HT-29 (cell line): ENCODE measurements at places on chromosomes 2 and 18.
A peak's percentile ranks its signal among the peaks of the same experiment; 100 is the strongest.

DNA sequence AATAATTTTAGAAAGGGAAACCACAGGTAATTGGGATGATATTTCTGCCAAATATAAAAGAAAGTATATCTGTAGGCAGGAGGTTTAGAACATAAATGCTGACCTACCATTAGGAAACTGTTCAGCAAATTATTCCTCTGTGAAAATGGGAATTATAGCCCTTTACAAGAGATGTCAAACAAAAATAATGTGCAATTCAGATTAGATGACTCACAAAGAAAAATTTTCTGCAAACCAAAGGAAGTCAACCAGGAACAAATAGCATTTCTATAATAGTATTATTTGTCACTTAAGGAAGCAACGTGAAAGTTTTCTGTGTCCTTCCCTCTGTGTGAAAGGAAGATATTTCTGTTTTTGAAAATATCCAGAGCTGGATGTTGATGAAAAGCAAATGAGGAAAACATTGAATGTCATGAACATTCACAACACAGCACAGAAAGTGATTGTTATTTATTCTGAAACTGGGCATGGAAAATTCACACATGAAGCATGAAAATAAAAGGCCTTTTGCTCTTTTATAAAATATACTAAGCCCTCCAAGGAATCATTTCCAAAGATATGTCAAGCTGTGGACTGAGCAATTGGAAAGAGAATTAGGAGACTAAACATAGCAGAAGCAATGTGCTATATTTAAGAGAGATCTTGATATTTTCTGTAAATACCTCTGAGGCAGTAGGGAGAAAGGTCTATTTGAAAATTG, 57.9 kb upstream of the SPHKAP start:
- DNase-seq, result no peak

- DNase-seq, result no peak
These were observed 31.4 kb upstream of the B3GNT7 start for GRCh38 chr2:231364061-231364460.

DNA sequence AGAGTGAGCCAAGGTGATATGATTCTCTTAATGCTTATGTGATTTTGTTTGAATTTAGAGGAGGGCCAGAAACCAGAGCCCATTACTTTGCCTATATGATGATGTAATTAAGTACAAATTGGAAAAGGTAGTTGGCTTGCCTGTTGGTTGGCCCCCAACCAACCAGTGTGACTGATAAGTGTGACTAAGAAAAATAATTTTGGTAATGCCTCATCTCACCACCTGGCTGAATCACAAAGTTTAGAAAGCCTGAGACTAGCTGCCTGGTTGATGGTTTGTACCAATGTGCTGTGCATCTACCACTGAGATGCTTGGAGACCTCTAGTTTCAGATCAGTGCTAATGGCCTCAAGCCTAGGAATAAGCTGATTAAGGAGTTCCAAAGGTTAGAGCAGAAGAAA, 338.7 kb downstream of the CDH2 start:
- no peak for DNase-seq

- DNase-seq, result no peak
These were observed 19.5 kb downstream of the CIB4 start for GRCh38 chr2:26621469-26622199.

- DNase-seq, result no peak
These were observed 9.8 kb downstream of the NRP2 start for GRCh38 chr2:205692104-205692503.

DNA sequence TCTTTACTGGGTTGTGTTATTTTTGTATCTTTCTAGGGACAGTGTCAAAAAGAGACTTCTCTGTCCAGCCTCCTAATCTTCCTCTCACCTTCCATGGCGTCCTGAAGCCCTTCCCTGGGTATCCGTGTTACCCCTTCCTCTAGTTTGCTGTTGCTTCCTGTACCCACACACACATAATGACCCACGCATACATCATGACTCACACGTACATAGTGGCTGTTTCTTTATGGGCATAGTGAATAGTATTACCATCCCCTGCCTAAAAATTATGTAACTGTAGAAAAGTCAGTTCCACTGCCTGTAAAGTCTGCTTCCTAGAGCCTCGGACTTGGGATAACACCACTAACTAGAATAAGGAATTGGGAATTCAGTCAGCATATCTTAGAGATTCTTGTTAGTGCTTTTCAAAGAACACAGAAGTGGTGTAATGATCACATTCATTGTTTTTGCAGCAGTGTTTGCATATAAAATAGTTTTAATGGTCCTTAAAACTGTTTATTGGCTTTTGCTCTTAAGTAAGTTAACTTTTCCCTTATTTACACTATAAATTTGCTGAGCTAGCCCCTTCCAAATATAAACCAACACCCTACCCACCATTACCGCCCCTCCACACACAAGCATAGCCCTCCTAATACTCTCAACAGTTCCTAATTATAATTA, 308.4 kb upstream of the RAB12 start:
- no peak for DNase-seq

- DNase-seq, result peak; percentile 52
These were observed 293.1 kb upstream of the ID2 start for GRCh38 chr2:8388781-8389180.

- peak; percentile 21 for DNase-seq
These were observed 445 bp downstream of the C1GALT1C1L start for GRCh38 chr2:43675646-43676321.

DNA sequence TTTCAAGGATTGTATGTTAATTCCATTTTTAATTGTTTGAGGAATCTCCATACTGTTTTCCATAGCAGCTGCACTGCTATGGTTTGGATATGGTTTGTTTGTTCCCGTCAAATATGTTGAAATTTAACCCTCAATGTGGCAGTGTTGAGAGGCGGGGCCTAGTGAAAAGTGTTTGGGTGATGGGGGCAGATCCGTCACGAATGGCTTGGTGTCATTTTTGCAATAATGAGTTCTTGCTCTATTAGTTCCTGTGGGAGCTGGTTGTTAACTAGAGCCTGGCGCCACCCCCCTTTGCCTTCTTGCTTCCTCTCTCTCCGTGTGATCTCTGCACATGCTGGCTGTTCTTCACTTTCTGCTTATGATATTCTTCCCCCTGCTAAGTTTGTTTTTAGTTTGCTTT, 71.4 kb upstream of the LDLRAD4 start:
- DNase-seq, result no peak

DNA sequence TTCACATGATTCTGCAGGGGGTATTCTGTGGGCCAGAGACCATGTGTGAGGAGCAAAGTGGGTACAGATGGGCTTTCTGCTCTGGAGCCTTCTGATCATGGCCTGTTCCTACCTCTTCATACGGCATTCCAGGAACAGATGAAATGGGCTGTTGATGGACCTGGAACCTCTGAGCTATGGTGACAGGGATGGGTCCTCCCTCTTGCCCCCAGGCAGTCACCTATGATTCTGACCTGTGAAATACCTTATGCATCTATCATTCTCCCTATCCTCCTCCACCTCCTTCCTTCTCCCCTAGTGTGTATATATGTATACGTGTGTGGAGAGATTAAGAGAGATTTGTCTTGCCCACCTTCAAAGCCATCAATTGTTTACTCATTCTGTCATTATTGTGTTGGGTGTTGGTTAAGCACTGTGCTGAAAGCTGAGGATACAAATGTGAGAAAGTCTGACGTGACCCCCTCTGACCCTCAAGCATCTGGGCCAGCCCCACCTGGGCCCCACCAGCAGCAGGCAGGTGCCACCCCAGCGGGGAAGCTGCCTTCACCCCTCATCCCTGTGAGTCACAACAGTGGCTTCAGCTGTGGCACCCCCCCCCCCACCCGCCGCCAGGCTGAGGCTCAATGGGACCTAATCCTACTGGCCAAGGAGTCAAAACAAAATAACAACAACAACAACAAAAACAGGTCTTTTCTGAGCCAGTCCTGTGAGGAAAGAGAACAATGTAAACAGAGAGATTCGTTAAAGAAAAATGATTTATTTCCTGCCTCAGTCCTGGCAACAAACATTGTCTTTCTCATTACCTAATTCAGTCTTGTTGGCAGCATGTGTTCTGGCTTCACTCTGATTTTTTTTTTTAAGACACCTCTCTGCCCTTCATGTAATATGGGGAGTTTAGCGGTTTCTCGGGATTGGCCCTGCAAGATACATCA, 103.8 kb upstream of the CDC42EP3 start:
- no peak for DNase-seq

DNA sequence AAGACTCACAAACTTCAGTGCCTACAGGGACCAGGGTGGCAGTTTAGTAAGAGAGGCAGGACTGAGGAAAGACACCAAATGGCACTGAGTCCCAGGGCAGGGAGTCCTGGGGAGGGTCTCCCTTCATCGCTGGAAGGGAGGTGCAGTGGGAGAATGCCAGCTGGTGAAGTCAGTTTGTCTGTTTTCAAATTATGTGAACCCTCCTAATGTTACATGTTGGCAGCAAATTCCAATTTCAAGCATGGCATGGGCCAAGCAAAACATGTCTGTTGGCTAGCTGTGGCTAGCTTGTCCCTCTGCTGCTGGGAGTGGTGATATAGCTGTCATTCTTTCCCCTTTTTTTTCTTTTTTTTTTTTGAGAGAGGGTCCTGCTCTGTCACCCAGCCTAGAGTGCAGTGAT, 55.9 kb upstream of the HAAO start:
- no peak for DNase-seq

- no peak for DNase-seq
These were observed 131.2 kb downstream of the NUP35 start for GRCh38 chr2:183255411-183255810.

- no peak for DNase-seq
These were observed 6.8 kb upstream of the GAL3ST2 start for GRCh38 chr2:241769819-241770184.

DNA sequence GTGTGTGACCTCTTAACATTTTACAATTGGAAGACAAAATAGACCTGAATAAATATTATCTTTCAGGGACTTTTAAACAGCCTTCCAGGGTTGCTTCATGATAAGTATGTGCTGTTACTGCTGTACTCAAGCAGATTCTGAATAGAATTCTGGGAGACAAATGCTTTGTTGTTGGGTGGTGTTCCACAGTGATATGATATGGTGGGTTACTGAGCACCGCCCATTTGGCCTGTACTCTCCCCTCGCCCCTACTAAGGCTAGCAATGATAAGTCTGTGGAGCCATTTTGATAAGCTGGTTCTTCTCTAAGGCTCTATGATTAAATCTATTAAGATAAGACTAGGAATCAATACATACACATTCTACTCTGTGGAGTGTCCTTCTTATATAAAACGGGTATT, 89.8 kb upstream of the ITGA4 start:
- no peak for DNase-seq

DNA sequence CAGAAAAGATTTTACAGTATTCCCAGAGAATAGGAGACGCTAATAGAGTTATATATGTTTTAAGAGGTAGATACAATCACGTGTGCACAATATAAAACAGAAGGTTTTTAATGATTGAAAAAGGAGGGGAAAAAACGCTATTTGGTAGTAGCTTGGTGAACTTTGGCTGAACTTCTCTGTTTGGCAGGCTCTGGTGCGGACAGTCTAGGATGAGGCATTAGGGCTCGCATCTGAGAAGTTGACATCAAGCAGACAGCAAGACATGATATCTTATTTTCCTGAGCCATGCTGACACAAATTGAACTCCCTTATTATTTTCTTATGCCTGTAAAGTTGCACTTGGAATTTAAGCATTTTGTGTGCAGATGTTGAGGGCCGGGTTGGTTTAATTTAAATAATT, 176.6 kb downstream of the EN1 start:
- no peak for DNase-seq

GRCh38 chr2:149044500-149044899, 6.0 kb downstream of the LYPD6B start:
- DNase-seq, result no peak

GRCh38 chr18:75125382-75126331, 83.3 kb downstream of the PTGR3 start:
- no peak for DNase-seq

DNA sequence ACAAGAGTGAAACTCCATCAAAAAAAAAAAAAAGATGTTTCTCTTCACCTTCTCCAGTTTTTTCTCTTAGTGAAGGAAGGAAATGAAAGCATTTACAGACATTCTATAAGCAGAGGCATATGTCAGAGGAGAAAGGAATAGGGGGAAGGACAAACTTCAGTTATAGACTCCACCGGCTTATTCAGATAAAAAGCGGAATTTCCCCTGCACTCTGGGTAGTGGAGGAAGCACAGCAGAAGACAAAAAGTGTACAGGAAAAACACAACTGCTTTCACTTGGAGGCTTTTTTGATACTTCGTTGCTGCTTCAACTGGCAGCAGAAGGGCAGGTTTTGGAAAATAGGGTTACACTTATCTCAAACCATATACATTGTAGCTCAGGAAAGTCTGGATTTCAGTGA, 3.2 kb upstream of the MGAT4A start:
- no peak for DNase-seq

DNA sequence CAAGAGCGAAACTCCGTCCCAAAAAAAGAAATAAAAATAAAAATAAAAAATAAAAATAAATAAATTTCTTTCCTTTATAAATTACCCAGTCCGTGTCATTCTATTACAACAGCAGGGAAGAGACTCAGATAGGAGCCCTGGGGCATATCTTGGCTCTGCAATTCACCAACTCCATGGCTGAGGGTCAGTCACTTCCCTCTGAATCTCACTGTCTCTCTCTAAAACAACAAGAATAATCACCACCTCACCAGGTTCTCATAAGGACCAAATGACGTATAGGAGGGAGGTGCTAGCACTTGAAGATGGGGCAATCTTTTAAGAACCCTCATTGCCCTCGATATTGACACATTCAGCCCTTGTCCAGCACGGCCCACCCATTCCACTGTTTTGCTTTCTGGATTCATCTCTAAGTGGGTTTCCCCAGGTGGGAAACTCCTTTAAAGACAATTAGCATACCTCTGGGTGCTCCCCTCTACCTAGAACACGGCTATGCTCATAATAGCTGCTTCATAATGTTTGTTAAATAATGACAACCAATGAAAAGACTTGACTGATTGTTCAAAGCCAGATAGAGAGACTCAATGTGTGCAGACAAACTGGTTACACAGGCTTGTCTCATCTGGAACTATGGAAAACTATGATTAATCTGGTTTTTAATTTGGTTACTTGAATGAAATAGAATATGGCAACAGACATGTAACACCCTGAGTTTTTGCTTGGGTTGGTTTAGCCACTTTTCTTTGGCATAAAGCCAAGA, 15.1 kb downstream of the MYCN start:
- no peak for DNase-seq

GRCh38 chr2:26757873-26758789, 6.0 kb upstream of the SLC35F6 start:
- peak; percentile 79 for DNase-seq

GRCh38 chr2:226125176-226125883, 674.3 kb downstream of the IRS1 start:
- no peak for DNase-seq

GRCh38 chr18:5175378-5175777, 21.7 kb downstream of the AKAIN1 start:
- no peak for DNase-seq
